ENCODE measurements at places on chromosomes 1 and 21. TPM values are rescaled to one million over a fixed set of nuclear protein-coding genes. Genes with fewer than 3 reads are reported as not detected.

- no peak for DNase-seq
Measured at GRCh38 chr1:27392778-27393635, 585 bp downstream of the GPR3 start.

DNA sequence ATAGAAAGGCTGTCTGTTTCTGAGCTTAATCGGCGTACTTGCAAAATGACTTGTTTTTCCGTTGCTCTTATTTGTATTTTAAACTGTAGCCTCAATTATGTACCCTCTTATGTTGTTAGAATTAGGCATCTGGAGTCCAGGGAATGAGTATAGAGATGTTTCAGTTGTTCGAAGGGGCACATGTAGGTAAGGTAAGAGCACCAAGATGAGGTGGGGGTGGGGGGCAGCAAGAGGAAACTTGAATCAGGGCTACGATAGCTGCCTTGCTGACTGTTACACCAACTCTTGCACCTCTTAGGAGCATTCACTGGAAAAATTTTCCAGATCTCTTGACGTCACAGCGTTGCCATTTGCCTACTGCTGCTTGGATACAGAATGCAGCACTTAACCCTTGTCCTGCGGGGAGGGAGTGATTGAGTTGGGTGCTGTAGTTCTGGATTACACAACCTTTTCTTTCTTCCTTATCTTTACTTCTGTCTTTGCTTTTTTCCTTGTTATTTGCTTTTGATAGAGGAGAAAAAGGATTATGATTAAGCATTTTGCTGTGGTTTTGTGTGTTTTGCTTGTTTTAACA is 3.2 kb downstream of the ATP1B1 start:
- peak; percentile 51 for DNase-seq

CA6 gene
- total RNA-seq, result not detected

DNA sequence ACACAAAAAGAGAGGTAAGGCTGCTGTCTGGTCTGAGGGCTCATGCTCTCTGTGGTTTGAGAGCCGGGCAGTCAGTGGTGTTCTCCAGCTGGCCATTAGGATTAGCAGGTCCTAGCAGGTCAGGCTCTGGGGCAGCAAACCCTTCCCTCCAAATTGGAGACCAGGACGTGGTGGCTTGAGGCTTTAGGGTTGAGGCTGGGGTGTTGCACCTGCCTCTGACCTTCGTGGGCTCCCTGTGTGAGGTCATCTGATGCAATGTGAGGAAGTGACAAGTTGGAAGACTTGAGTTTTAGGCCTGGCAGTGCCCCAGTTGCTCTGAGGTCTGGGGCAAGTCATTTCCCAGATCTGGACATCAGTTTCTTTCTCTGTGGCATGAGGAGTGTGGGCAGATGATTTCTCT is 24.4 kb downstream of the SZRD1 start:
- no peak for DNase-seq

DNA sequence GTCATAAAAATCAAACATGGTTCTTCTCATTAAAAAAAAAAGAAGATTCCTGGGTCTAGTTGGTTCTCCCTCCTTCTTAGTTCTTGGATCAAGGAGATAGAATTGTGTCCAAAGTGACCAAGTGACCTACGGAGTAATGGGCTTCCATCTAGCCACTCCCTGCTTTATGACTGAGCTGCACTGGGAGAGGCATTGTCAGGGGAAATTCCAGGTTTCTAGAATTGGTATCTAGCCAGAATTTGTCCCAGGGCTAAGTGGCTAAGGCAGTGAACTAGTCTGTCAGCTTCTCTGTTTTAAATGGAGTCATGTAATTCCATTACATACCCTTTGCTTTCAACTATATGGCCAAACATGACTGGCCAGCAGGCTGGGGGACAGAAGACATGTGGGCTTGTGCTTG is 40.1 kb upstream of the ERG start:
- no peak for DNase-seq

GRCh38 chr1:207890136-207890738 is 20.7 kb downstream of the CD34 start:
- DNase-seq, result peak; percentile 100

DNA sequence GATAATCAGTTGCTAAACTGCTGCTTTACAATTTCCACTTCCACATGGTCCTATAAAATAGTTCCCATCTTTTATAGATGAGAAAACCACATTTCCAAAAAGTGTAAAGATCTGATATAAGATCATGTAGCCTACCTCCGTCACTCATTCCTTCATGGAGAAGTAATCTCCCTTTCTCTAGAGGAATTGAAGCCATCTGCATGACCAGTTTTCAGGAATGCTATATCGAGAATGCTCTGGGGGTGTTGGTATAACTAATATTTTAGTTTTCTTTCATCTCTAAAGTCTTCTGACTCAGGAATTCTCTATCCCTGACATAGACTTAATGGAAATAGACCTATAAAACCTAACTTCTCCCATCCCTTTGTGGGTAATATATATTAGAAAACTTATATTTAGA is 173.0 kb upstream of the UBE2U start:
- DNase-seq, result no peak

PTPN7 gene
- 0.40 TPM for total RNA-seq

C1orf116 gene
- total RNA-seq, result under 0.01 TPM

DCST1 gene
- not detected for total RNA-seq

CACNA1S gene
- total RNA-seq, result not detected

GRCh38 chr1:147341246-147341645 is 98.8 kb downstream of the CHD1L start:
- no peak for DNase-seq

DNA sequence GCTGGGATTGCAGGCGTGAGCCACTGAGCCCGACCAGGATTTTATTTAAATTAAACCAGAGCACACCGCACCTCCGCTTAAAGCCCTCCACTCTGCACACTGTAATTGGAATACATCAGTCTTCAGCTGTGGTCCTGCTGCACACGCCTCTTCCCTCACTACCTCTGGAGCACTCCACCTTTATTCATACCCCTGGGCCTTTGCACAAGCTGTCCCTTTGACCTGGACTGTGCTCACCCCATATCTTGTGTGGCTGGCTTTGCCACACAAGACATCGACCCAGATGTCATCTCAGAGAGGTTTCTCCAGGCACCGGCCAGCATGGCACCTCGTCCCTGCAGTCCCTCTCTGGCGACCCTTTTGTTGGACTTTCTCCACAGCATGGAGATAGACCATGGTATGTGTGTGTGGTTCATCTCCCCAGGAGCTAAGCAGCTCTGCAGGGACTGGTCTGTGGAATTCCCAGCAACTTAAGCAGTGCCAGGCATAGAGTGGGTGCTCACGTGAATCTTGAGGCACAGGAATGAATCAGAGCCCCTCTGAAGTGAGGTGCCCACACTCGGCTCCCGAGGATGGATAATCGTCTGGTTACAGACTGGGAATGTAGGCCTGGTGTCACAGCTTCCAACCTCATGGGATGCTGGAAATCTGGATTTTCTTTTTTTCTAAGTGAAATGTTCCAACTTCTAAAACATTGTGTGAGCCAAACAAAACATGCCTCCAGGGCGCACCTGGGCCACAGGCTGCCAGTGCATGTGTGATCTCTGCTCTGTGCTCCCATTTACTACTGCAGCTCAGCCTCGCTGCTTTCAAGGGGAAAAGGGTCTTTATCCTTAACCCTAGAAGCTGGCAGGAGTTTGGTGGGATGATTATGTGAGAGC is 61.9 kb downstream of the EVA1C start:
- no peak for DNase-seq

- DNase-seq, result no peak
Measured at GRCh38 chr1:154501423-154502065, 475 bp upstream of the TDRD10 start.

PLEKHO1 gene
- 57.7 TPM for total RNA-seq

DNA sequence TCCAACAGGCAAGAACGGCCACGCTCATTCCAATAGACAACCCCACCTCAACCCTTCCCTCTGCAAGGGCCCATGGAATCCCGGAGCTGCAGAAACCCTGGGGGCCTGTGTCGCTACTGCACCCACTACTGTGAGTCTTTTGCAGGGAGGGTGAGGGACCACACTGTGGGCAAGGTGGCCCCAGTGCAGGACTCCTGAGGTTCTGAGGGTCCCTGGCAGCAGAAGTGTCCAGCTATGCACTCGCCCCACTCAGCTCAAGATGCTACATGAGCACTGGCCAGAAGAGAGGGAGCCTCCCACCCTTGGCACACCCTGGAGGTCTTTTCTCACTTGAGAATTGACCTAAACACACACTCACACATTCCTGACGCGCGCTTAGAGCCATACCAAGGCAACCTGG is 2.1 kb upstream of the PAX7 start:
- DNase-seq, result no peak

S100A7A gene
- total RNA-seq, result not detected

DNA sequence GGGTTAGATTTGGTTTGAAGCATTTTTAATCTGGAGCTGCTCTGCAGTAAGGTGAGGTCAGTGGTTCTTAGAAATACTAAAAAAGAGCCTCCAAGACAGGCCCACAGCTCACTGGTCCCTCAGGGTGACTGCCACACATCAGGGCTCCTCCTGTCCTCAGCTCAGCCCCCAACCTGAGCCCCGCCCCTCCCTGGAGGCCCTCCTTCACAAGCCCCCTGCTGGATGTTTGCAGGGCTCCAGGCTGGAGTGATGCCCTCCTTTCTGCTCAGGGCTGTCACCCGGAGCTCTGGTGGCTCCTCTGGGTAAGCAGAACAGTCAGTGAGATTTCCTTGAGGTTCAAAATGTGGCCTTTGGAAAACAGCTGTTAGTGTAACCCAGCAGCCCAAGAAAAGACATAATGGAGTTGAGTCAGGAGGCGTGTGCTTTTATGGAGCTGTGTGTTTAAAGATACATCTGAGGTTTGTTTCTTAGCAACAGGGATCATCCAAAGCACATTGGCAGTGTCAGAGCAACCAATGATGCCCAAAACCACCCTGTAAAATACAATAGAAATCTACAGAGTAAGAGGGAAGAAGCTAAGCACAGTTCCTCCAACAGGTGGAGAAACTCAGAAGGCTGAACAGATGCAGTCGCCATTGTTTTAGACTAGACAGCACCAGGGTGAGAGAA is 21.4 kb downstream of the STUM start:
- DNase-seq, result no peak

- no peak for DNase-seq
Measured at GRCh38 chr1:150362721-150363425, 1.1 kb upstream of the RPRD2 start.

- no peak for DNase-seq
Measured at GRCh38 chr1:223083831-223084230, 59.2 kb downstream of the TLR5 start.

- DNase-seq, result no peak
Measured at GRCh38 chr1:1069711-1070676, 4.1 kb downstream of the RNF223 start.

LGALS8 gene
- 84.2 TPM for total RNA-seq

DNA sequence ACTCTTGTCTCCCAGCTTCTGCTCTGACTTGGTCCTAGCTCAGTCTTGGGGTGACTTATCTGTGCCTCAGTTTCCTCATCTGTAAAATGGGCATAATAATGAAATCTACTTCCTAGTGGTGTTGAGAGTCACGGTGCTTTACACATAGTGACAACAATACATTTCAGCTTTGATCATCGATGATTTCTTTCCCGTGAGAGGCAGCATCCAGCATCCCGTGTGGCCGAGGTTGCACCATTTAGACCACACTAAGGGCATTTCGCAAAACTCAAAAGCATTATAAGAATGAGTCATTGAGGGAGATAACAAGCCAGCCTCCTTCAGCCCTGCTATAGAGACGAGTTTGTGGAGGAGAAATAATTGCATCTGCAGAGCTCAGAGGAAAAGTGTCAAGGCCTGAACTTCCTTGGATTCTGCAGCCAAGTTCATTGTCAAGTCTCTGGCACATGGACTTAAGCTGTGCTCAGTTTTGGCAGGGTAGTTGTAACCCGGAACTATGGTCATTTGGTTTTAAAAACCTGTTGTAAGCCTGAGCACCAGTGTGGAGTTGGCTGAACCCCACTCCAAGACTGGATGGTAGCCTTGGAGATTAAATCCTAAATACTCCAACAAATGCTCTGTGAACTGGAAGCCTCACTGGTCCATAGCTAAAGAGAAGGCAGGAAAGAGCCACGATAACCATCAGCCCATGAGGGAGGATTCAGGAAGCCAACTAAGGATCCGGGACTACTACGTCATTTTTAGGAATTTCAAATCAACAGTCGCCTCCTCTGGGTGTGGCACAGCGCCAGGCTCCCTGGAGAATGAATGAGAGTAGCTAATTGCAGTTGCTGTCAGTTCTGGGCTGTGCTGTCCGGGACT is 64.2 kb downstream of the TCP10L start:
- DNase-seq, result peak; percentile 97

DNA sequence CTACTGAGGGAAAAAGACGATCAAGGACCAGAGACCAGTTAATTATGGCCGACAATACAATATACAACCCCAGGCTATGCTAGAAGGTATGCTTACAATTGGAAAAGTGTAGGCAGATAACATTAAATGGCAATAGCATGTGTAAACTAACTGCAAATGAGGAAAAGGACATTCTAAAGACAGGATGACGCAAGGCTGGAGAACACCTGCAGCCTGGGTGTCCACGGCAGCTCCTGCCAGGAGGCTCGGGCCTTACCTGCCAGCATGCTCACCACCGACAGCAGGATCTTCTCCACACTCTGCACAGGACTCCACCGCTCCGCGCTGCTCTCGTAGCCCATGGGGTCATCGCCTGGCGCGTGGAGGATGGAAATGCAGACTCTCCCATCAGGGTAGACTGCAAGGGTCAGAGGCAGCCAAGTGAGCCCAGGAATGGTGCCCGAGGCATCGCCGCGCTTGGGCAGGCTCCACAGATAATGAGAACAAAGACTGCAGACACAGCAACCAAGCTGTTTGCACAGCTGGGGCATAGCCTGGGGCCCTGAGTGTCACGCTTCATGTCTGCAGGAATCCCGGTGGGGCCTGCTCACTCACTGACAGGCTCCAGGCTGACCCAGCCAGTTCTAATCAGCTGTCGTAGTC is 28.2 kb downstream of the UBE2G2 start:
- no peak for DNase-seq

DNA sequence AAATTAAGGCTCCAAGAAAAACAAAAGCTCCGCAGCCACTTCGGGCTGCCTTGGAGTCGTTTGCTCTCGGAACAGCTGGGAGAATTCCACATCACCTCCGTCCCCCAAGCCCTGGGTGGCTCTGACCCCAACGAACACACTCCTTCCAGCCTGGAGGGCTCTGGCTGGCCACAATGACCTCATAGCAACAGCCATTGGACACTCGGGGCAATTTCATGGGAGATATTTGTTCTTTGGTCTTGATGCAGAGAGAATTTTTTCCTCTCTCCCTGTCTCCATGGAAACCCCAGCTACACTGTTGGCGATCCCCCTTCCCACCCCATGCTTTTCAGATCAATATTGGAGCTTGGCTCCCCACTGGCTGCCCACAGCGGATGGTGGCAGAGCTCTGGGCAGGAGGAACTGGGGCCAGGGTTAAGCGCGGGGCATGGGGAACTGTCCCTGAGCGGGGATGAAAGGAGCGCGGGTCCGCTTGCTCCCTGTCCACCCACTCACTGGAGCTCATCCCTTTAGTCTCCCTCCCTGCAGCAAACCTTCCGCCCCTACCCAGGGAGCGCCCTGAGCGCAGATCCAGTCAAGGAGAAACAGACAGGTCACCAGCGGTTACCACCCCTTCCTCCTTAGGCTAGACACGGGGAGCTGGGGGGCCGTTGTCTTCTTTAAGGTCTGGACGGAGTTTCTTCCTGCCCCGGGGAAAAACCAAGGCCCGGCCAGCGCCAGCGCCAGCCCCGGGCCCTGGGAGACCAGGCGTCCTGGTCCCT is 1.2 kb downstream of the WNT4 start:
- no peak for DNase-seq
